A549 treated with CORT108297 at 1 μM for 4 hours (cell line): ENCODE measurements at places on chromosomes 2 and 18. TPM values are rescaled to one million over a fixed set of nuclear protein-coding genes. Genes with fewer than 3 reads are reported as not detected.

The GNAL gene
- total RNA-seq, result 4.4 to 6.3 TPM (median 5.7 TPM) in 5 replicates

The MC2R gene
- total RNA-seq, result not detected in 5 replicates

The GKN2 gene
- total RNA-seq, result 2.4 to 4.1 TPM (median 2.9 TPM) in 5 replicates

The IGFBP2 gene
- total RNA-seq, result 59.8 to 88.9 TPM (median 83.2 TPM) in 5 replicates
